ENCODE measurements at places on chromosomes 5 and 9.

DNA sequence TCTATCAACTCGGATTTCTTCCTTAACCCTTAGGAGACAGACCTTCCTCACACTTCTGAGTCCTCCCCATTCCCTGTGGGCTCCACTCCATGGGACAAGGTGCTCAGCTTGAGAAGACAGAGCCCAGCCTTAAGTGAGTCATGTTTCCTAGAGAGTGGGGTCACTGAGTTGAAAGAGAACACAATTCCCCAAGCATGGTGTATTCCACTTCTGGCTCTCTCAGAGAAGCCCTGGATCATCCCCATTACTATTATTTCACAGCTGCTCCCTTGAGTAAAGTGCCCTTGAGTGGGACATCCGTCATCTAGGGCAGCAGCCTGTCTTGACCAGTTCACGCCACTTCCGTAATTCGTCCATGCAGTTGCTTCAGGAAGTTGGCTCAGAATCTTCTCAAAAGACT, 604.8 kb downstream of the BNC2 start:
- DNase-seq: no peak

DNA sequence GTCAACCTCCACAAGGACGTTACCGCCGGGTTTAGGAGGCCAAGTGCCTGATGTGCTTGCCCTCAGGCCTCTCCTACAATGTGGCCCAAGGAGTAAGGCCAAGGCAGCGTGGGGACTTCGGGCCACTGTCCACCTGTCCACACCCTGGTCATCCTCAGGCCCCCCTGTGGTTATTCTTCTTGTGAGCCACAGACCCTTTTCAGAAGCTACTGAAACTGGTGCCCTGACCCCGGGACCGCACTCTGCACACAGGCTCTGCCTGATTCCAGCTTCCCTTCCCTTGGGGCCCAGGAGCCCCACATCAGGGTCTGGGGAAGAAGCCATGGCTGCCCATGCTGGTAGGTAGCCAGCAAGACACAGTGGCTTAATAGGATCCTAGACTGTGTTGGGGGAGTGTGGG, 128.8 kb downstream of the OLFM1 start:
- DNase-seq: no peak

DNA sequence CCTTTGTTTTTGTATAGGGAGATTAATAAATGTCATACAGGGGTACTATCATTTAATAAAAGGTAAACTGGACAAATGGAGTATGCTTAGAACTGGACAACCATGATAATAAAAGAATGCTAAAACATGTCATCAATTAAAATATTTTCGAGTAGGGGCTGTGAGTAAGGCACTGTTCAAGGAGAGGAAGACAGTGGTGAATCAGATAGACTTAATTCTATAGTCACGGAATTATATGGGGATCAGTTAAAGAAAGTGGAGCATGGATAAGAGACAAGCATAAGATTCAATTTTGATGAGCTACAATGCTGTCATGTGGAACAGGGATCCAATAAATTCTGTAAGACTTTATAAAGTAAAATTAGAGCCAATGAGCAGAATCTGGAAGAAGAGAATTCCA, 104.5 kb downstream of the HMHB1 start:
- no peak for DNase-seq

GRCh38 chr5:125798307-125798706, 624.9 kb upstream of the GRAMD2B start:
- no peak for DNase-seq

GRCh38 chr5:98770209-98770910, 3.1 kb upstream of the RGMB start:
- DNase-seq: peak; percentile 25

GRCh38 chr9:25691786-25692185, 13.5 kb upstream of the TUSC1 start:
- no peak for DNase-seq

GRCh38 chr5:3858524-3858923, 262.9 kb downstream of the IRX1 start:
- no peak for DNase-seq

- no peak for DNase-seq
These were observed 8.3 kb downstream of the ADRB2 start for GRCh38 chr5:148834689-148835088.

GRCh38 chr9:110842986-110843385, 174.4 kb downstream of the MUSK start:
- no peak for DNase-seq

DNA sequence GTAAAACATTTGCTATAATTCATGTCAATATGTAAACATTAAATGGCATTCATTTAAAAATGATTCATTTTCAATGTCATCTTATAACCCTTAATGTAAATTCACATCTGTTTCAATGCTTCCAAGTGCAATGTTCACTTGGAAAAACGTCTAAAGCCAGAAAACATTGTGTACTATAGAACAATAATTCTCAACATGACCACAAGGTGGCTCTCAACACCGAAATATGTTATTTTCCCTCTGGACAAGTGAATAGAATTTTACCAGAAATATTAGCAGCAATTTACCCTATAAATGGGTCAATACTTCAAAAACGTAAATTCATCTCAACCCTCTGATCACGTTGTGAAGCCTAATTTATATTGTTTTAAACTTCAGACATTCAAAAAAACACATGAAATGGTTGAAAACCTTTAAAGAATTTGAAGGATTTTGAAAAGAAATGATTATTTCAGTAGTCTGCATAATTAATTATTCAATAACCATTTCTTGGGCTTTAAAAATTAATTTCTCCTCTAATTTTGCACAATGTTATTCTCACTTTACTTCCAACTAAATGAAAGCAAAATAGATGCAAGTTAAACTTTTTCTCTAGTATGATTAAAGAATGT, 11.0 kb downstream of the CDH10 start:
- DNase-seq: no peak

All from left ventricle myocardium inferior (tissue), 1 donor.